ENCODE measurements at places on chromosomes 12 and 14. TPM values are rescaled to one million over a fixed set of nuclear protein-coding genes. Genes with fewer than 3 reads are reported as not detected.
A peak's percentile ranks its signal among the peaks of the same experiment; 100 is the strongest.

GRCh38 chr14:72828604-72829003 is 65.3 kb downstream of the DPF3 start:
- H3K4me1 ChIP-seq, result no peaks in the 10 kb centered on the region
- H3K36me3 ChIP-seq, result no peaks in the 10 kb centered on the region
- H3K27me3 ChIP-seq, result no peaks in the 10 kb centered on the region

- peaks cover 5% of the 10 kb centered on the region for H3K4me1 ChIP-seq
- H3K36me3 ChIP-seq, result no peaks in the 10 kb centered on the region
- no peak for DNase-seq
- no peaks in the 10 kb centered on the region for H3K27me3 ChIP-seq
- no peak overlapping the region for H3K4me3 ChIP-seq
Measured at GRCh38 chr12:18965203-18965602, 164.3 kb upstream of the PLEKHA5 start.

DNA sequence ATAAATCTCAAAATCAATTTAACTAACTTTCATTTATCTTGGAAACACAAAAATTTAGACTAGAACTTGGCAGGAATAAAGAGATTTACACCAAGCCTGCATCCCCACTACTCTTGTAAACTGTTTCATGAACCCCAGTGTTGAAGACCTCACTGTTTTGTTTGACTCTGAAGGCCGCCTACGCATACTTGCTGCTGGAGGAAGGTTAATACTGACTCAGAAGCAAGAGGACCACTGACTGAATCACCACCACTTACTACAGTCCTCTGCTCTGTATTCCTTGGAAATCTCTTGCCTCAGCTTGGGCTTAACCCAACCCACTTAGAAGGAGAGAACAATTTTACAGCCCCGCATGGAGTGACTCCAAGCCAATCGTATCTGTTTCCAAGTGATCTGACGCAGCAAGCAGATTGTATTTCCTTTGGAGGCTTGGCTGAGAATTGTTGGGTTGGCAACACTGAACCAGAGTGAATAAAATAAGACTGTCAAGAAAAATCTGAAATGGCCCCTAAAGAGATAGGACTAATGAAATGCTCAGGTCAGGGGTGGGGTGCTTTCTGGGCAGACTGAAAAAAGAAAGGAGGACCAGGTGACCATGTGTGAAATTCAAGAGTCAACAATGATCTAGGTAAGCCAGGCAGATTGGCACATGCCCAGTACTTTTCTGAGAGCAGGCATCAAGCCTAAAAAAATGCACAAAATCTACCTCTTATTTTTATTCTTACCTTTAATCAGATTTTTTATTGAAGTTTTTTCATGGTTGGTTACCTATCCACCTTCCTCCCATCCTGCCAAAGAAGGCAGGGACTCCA is 248.6 kb downstream of the ZFP36L1 start:
- no peaks in the 10 kb centered on the region for H3K36me3 ChIP-seq
- no peak overlapping the region for H3K4me3 ChIP-seq
- H3K27me3 ChIP-seq, result no peaks in the 10 kb centered on the region
- DNase-seq, result no peak

DNA sequence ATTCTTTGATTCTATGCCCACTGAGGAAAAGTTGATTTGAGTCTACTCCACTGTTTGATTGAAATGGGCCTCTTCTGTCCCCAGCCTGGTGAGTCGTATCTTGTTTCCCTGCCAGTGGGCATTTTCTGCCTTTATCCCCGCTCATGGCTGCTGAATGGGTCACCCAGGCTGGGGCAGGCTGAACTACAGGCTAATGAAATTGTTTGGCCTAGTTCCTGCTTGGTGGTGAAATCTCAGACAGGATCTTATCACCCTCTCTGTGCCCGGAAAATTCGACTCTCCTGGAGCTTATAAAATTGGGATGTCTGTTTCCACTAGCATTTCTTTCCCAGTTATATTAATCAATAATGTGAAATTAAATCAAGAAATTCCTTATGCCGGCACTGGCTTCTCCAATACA is 65.0 kb downstream of the CHST11 start:
- no peak overlapping the region for H3K4me3 ChIP-seq
- DNase-seq, result no peak
- H3K4me1 ChIP-seq, result peaks cover 11% of the 10 kb centered on the region
- no peaks in the 10 kb centered on the region for H3K36me3 ChIP-seq

GRCh38 chr14:54177641-54178621 is 218.9 kb upstream of the CDKN3 start:
- H3K4me1 ChIP-seq, result no peaks in the 10 kb centered on the region
- no peaks in the 10 kb centered on the region for H3K36me3 ChIP-seq
- no peak overlapping the region for H3K27ac ChIP-seq
- no peak overlapping the region for H3K4me3 ChIP-seq

GRCh38 chr12:130104571-130105106 is 57.6 kb upstream of the FZD10 start:
- no peaks in the 10 kb centered on the region for H3K4me1 ChIP-seq
- H3K27me3 ChIP-seq, result no peaks in the 10 kb centered on the region
- H3K27ac ChIP-seq, result no peak overlapping the region
- no peak overlapping the region for H3K4me3 ChIP-seq
- H3K36me3 ChIP-seq, result no peaks in the 10 kb centered on the region

The PRIMA1 gene
- 2.3 TPM for total RNA-seq

DNA sequence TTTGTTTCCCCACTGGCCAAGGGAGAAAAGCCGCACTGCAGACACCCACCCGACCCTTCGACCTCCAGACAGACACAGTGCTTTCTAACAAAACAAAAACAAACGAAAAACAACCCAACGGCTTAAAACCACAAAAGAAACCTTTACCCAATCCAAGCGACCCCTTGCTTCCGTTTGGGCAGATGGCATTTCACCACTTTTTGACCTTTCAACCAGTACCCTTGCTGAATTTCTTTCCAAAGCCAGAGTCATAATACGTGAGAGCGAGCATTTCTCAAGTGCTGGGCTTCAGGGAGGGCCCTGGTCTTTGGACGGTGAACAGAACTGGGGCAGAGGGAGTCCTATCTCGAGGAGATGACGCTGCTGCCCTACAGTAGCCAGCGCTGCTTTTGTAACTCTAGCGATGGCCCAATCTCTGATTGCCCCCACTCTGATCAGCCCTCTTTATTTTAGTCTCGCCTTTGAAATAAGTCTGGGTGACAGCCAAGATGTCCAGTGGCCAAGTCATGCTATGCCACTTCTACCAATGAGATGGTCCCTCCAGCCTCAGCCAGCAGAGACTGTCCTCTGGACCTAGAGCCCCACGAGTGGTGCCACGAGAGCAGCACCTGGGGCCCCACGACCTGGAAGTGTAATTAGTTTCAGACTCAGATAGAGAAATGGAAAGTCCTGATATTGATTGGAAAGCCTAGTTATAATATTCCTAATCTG is 21.9 kb upstream of the ADIPOR2 start:
- no peaks in the 10 kb centered on the region for H3K27me3 ChIP-seq
- DNase-seq, result peak; percentile 22
- no peak overlapping the region for H3K4me3 ChIP-seq
- no peaks in the 10 kb centered on the region for H3K36me3 ChIP-seq
- no peaks in the 10 kb centered on the region for H3K4me1 ChIP-seq

- no peak overlapping the region for H3K27ac ChIP-seq
- no peaks in the 10 kb centered on the region for H3K4me1 ChIP-seq
- H3K36me3 ChIP-seq, result no peaks in the 10 kb centered on the region
Measured at GRCh38 chr14:54597795-54598443, 31.0 kb downstream of the SAMD4A start.

- H3K4me3 ChIP-seq, result peak overlapping the region; percentile 92
- no peak for DNase-seq
- no peak overlapping the region for H3K27ac ChIP-seq
Measured at GRCh38 chr12:57745485-57745881, 644 bp downstream of the TSPAN31 start.

The SERPINA3 gene
- not detected for total RNA-seq

DNA sequence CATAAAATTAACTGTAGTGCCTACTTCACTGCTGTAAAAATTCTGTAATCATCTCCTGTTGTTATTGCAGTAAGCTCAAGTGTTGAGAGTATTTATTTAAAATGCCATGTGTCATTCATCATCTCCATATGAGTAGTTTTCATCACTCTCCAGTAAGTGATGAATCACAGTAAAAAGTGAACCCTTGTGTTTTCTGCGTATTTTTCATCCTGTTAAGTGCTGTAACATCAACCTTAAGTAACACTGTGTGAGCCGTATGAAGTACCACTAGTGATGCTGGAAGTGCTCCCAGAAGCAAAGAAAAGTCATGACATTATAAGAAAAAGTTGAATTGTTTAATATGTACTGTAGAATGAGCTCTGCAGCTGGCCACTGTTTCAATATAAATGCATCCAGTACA is 55.4 kb downstream of the SLCO1B3 start:
- no peaks in the 10 kb centered on the region for H3K4me1 ChIP-seq
- H3K4me3 ChIP-seq, result no peak overlapping the region
- no peaks in the 10 kb centered on the region for H3K36me3 ChIP-seq
- H3K27ac ChIP-seq, result no peak overlapping the region

GRCh38 chr14:99314623-99315022 is 42.6 kb upstream of the BCL11B start:
- no peak for DNase-seq
- H3K36me3 ChIP-seq, result peaks cover 4% of the 10 kb centered on the region
- H3K4me3 ChIP-seq, result no peak overlapping the region
- H3K27ac ChIP-seq, result no peak overlapping the region
- no peaks in the 10 kb centered on the region for H3K27me3 ChIP-seq
